Dermis blood vessel endothelial cell (primary cell): ENCODE measurements at places on chromosomes 3 and 15. TPM values are rescaled to one million over a fixed set of nuclear protein-coding genes. Genes with fewer than 3 reads are reported as not detected.

GRCh38 chr3:194123726-194124125 lies 12.2 kb upstream of the HES1 start:
- DNase-seq, result no peak

Gene PLSCR1
- total RNA-seq, result 102 and 131 TPM in 2 replicates

- no peak for DNase-seq
Observed at GRCh38 chr15:44883199-44883877, 73.1 kb upstream of the TERB2 start.

- DNase-seq, result no peak
Observed at GRCh38 chr3:28243424-28244106, 2.1 kb downstream of the CMC1 start.

DNA sequence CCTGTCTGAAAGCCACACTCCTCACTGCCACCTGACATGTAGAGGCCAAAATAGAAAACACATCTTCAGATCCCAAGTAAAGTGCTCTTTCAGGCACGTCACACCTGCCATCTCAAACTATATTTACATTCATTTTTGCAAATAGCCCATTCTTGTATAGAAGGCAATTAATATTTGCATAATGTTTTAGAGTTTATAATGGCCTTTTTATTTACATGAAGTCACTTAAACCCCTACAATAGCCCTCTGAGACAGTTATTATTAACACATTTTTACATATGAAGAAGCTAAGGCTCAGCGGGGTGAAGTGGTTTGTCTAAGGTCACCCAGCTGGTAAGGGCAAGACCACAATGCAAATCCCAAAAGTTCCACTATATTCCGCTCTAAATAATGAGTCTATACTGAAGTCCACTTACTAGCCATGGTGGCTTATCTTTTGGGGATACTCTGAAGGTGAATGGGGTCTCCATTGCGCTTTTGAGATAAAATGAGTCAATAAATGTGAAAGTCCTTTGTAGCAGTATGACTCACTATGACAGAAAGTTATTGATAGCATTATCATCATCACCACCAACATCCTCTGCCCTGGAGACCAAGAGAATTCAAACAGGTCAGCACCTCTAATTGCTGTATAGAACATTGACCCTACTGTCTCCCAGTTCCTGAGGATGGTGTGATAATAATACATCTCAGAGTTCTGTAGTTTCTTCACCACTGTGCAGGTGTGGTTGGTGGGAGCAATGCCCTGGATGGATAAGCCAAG lies 155.9 kb upstream of the BCL6 start:
- no peak for DNase-seq

GRCh38 chr3:171591070-171591469 lies 130.9 kb upstream of the TNIK start:
- peak; percentile 10 for DNase-seq

- DNase-seq, result peak; percentile 23
Observed at GRCh38 chr15:29612701-29613100, 209.6 kb downstream of the TJP1 start.

- DNase-seq, result no peak
Observed at GRCh38 chr15:69697916-69698315, 245.3 kb downstream of the RPLP1 start.

Gene CAPN3
- total RNA-seq, result 0.37 and 2.4 TPM in 2 replicates

Gene MRAS
- total RNA-seq, result 6.8 and 11.5 TPM in 2 replicates

Gene GOLGA6L4
- total RNA-seq, result 1.7 and 2.0 TPM in 2 replicates

GRCh38 chr3:52880047-52880446 lies 17.3 kb downstream of the STIMATE start:
- no peak for DNase-seq

Gene LTK
- total RNA-seq, result 0.09 TPM in 1 of 2 replicates, not detected in the other

- no peak for DNase-seq
Observed at GRCh38 chr3:48398701-48399386, 26.8 kb downstream of the FBXW12 start.

GRCh38 chr3:190124067-190124466 lies 3.4 kb upstream of the P3H2 start:
- DNase-seq, result no peak

GRCh38 chr3:177590826-177591225 lies 393.5 kb upstream of the TBL1XR1 start:
- DNase-seq, result no peak

- DNase-seq, result no peak
Observed at GRCh38 chr3:129033633-129034321, 26.8 kb upstream of the GP9 start.

Gene HYAL1
- total RNA-seq, result 11.4 and 30.6 TPM in 2 replicates

Gene ALPK3
- 38.8 and 64.6 TPM in 2 replicates for total RNA-seq

DNA sequence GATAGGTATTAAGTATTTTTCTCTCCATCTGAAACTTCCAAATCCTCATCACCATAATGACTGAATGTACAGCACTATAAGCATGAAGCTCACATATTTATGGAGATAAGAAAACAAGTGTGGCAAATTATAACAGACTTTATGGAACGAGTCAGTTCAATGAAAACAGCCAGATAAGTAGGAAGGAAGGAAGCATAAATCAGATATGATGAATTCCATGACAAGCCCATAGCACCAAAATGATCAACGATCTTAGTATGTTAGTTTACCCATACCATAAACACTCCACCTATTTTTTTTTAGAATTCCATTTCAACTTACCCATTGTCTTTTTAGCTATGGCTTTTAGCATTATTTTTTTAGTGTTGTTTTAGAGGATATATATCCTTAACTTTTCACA lies 169.5 kb downstream of the TNIK start:
- peak; percentile 27 for DNase-seq

DNA sequence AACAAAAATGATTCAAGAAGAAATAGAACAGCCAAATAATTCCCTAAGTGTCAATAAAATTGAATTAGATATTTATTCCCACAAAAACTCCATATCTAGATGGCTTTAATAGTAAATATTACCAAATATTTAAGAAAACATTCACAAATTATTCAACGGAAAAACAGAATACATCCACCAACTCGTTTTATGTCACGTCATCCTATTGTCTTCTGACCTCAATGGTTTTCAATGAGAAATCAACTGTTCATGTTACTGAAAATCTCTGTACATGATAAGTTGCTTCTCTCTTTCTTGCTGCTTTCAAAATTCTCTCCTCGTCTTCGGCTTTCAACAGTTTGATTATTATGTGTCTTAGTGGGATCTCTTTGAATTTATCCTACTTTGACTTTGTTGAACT lies 17.1 kb upstream of the FBXL2 start:
- DNase-seq, result no peak

- DNase-seq, result peak; percentile 2
Observed at GRCh38 chr3:129783470-129783869, 110.0 kb downstream of the TMCC1 start.

- no peak for DNase-seq
Observed at GRCh38 chr15:83178869-83179325, 28.7 kb downstream of the HDGFL3 start.

DNA sequence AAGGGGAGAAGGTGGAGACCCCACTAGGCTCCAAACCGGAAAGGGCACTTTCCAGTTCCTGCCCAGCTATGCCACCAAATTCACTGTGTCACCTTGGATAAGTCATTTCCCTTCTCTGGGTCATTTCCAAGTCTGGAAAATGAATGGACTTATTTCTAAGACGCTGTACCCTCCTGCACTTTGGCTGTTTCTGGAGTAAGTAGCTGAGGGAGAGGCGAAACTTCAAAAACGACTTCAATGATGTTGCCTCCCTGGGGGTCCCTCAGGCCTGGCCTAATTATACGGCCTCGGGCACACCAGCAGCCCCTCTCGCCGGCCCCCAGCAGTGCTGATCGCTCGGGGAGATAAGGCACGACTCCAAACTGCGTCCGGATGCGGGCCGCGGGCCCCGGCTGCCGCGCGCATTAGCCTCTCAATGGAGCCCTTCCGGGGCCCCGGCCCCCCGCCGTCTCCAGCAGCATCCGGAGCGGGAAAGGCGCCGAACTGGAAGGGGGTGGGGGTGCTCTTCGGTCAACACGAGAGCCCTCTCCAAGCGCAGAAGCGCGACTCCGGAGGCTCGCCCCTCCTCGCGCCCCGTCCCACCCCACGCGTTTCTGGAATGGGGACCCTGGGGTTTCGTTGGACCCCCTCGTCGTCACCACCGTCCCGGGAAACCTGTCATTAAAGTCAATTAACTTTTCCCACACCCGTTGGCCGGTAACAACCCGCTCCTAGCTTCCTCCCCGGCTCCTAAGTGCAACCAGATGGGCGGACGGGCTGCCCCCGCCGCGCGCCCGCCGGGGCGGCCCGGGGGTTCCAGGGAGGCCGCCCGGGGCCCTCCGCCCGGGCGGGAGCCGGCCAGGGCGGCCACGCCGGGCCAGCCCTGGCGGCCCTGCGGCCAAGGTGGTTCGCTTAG lies 4.8 kb downstream of the HES1 start:
- peak; percentile 68 for DNase-seq

- DNase-seq, result no peak
Observed at GRCh38 chr3:47411696-47412452, 31.1 kb downstream of the PTPN23 start.

Gene STXBP5L
- total RNA-seq, result 0.05 TPM in 1 of 2 replicates, not detected in the other

DNA sequence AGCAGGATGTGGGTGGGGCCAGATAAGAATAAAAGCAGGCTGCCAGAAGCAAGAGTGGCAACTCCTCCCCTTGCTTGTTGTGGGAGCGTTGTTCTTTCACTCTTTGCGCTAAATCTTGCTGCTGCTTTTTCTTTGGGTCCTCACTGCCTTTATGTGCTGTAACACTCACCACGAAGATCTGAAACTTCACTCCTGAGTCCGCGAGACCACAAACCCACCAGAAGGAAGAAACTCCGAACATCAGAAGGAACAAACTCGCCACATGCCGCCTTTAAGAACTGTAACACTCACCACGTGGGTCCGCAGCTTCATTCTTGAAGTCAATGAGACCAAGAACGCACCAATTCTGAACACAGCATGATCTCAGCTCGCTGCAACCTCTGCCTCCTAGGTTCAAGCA lies 72.9 kb downstream of the IL12A start:
- DNase-seq, result no peak

- DNase-seq, result no peak
Observed at GRCh38 chr15:90200534-90201129, 498 bp upstream of the SEMA4B start.
